ENCODE measurements at places on chromosomes 2 and 18.

DNA sequence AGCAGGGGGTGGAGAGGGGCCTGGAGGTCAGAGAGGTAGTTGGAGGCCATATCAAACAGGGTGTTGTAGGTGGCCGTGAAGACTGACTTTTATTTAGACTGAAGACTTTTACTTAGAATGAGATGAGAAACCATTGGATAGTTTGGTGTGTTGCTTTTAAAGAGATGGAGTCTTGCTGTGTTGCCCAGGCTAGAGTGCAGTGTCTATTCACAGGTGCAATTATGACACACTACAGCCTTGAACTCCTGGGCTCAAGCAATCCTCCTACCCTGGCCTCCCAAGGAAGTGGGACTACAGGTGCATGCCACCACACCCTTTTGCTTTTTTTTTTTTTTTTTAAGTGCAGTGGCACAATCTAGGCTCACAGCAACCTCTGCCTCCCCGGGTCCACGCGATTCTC lies 2.5 kb upstream of the LRPPRC start:
- DNase-seq: no peak

- no peak for DNase-seq
Measured at GRCh38 chr2:236010920-236011685, 157.1 kb downstream of the GBX2 start.

DNA sequence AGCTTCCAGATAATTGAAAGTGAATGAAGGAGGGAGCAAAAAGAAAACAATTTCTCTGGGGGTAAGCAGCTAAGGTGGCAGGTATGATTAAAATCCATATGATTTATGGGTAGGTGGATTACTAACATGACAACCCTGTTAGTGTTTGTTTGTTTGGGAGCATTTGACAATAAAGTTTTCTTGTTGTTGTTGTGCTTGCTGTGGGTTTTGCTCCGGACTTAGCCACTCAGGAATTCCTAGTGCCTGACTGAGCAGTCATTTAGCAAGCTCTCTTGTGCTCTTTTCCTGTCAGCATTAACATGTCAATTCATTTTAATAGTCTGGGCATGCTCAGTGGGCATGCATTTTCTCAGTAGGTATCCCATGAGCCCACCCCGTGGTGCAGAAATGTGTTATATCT lies 674.8 kb upstream of the ZEB2 start:
- DNase-seq: peak; percentile 48

- no peak for DNase-seq
Measured at GRCh38 chr2:85831735-85832134, 57.1 kb downstream of the ST3GAL5 start.

GRCh38 chr2:55311444-55311870 lies 42.4 kb upstream of the MTIF2 start:
- DNase-seq: no peak

- DNase-seq: no peak
Measured at GRCh38 chr18:37575646-37576045, 10.0 kb upstream of the CELF4 start.

- peak; percentile 82 for DNase-seq
Measured at GRCh38 chr18:59070181-59070912, 69.3 kb upstream of the SEC11C start.

GRCh38 chr2:200188876-200189275 lies 117.6 kb upstream of the SPATS2L start:
- DNase-seq: no peak

DNA sequence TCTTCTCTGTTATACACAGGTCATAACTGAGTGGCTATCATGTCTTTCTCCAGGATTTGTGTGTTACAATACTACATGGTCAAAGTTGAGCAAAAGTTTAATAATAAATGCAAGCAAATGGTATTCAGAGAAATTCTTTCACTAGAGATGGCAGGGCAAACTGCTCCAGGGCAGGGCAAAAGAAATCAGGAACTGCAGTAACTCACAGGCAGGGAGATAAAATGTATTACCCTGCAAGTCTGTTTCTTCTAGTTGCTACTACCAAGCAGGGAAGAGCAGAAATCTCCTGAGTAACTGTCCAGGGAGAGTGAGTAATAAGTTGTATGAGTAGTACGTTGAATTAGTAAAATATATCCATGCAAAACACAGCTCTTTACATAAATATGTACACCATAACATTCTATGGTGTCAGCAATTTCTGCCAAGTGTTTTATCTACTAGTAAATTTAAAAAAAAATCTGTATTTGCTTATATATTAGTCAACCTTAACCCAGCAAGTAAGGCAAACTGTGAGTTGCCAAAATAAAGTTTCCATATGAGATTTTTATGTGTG lies 404.1 kb downstream of the ZEB2 start:
- DNase-seq: no peak

DNA sequence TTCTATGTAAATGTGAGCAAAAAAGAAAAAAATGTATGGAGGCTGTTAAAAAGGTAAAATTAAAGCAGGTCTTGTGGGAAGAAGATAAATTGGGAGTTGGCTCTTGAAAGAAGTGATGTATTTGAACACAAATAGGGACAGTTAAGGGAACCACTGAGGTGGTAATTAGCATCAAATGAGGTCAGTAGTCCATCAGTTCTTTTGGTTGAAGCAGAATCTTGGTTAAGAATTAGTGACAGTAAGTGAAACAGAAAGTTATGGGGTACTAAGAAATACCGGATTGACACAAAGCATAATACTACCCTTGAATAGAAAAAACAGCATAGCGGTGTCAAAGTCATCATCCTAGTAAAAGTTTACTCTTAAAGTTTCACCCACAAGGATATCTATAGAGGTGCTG lies 352.6 kb upstream of the VRK2 start:
- DNase-seq: no peak

- no peak for DNase-seq
Measured at GRCh38 chr2:719734-720133, 42.5 kb upstream of the TMEM18 start.

DNA sequence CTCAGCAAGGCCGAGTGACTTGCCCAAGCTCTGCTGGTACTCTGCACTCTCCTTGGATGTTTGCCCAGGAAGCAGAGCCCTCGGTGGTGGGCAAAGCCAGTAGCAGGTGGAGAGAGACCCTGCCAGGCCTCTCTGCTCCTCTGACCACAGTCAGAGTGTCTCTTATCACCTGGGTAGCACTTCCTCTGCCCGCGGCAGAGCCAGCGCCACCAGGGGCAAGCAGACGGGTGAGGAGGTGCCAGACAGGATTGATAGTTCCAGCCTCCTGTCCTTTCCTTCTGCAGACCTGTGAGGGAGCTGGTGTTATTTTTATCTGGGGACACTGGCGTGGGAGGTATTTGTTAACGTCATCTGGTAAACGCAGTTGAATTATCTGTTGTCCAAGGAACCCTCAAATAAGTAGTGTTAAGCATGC lies 152.9 kb downstream of the SMAD7 start:
- no peak for DNase-seq

DNA sequence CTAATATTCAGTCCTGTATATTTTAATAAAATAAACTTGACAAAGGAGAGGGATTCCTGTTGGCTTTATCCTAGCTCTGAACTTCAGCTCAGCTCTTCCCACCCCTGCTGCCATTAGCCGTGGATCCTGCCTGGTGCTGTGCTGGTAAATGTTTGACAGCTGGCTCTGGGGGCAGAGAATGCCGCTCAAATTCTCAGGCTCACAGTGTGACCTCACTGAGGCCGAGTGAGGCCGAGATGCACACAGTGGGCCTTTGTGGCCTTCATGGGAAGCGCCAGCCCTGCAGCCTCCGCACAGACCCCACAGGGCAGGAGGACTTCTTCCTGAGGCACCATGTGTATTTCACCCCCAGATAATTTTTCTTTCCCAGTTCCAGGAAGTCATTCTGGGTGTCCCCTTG lies 16.5 kb upstream of the FAHD2A start:
- DNase-seq: no peak

DNA sequence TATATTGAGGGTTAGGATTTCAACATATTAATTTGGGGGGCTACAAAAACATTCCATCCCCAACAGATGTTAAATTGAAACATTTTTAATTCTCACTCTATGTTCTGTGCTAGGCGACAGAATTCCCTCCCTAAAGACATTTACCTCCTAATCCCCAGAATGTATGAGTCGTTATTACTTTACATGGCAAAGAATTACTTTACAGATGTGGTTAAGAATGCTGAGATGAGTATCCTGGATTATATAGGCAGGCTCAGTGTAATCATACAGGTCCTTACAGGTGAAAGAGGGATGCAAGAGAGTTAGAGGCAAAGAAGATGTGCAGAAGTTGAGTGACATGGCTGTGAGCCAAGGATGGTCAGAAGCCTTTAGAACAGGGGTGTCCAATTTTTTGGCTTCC lies 974.1 kb upstream of the ACVR2A start:
- DNase-seq: no peak

DNA sequence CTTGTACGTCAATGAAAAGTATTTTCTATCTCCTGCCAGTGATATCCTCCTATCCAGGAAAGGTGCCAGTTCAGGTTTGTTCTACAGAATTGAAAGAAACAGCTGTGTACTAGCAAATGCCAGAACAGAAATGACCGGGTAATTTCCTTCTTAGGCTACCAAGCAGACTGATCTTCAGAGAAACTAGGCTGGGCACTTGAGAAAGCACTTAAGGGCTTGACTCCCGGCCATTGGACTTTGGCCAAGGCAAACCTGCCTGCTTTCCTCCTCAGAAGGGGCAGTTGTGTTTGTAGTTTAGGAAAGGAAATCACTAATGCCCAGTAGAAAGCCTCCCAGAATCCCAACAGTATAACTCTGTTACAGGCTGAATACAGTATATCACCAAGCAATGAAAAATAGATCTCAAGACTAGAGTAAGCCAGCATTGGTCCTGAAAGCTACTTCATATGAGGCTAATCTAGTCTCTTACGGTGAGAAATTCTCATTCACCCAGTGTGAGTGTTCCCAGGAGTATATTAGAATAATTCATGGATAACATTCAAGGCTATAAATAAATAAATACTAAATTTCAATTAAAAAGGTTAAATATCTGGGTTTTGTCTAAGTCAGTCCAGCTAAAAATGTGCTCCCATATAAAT lies 43.0 kb upstream of the COL5A2 start:
- DNase-seq: no peak

DNA sequence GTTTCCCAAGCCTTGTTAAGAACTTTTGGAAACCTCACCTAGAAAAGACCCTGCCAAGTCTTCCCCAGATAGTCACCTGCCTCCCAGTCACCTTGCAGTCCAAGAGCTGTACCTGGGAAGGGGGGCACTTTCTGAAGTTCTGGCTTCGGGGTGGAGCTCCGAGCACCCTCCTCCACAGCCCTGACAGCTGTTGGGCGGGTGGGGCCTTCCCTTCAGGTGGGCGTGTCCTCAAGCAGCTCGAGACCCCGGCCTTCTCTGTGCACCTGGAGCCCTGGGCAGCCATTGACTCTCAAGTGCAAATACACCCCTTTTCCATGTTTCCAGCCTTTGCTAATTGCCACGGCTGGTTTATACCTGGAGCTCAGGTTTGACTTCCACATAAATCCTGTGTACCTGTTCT lies 37.0 kb upstream of the IGFBP5 start:
- no peak for DNase-seq

- DNase-seq: no peak
Measured at GRCh38 chr2:180716186-180717180, 263.9 kb upstream of the UBE2E3 start.

GRCh38 chr2:143192716-143193115 lies 63.5 kb downstream of the ARHGAP15 start:
- DNase-seq: no peak

- DNase-seq: no peak
Measured at GRCh38 chr2:239316562-239317465, 84.0 kb downstream of the HDAC4 start.

DNA sequence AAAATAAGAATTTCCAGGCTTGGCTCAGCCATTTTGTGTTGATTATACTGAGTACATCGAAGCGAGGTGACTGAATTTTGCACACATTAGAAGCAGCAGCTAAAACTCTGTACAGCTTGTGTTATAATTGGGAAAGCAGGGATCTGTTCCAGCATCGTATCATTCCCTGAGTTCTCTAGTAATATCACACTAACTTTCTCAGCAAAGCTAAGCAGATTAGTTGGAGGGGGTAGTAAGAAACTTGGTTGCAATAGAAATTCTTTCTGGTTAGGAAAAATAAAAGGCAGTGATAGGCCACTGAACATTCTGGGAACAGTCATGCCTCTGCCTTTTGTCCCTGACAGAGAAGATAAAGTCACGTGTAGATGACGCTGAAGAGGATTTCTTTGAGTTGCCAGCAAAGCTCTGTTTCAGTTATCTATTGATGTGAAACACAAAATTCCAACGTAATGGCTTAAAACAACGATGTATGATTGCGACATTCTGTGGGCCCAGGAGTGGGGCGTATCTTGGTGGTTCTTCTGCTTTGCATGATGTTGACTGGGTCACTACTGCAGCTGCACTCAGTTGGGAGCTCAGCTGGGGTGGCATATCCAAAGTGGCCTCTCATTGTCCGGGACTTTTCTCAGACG lies 202.1 kb upstream of the MEX3C start:
- DNase-seq: no peak

- DNase-seq: no peak
Measured at GRCh38 chr2:234272069-234272850, 221.8 kb downstream of the SPP2 start.

All from iPS DF 19.7 (cell line).